ENCODE measurements at places on chromosomes 13 and 19. TPM values are rescaled to one million over a fixed set of nuclear protein-coding genes. Genes with fewer than 3 reads are reported as not detected.
A peak's percentile ranks its signal among the peaks of the same experiment; 100 is the strongest.

LGALS7B gene
- total RNA-seq = not detected

ZNF536 gene
- total RNA-seq = not detected

MISP3 gene
- not detected for total RNA-seq

POGLUT2 gene
- total RNA-seq = 4.4 TPM

APOC4 gene
- not detected for total RNA-seq

PGLYRP1 gene
- not detected for total RNA-seq

FUT2 gene
- 0.28 TPM for total RNA-seq

FFAR3 gene
- total RNA-seq = 2.9 TPM

INSR gene
- total RNA-seq = 85.5 TPM

CGB7 gene
- total RNA-seq = not detected

ATP8B3 gene
- total RNA-seq = 2.2 TPM

IGFLR1 gene
- 14.4 TPM for total RNA-seq

NEK3 gene
- total RNA-seq = 8.9 TPM

FCHO1 gene
- 4.9 TPM for total RNA-seq

C1QTNF9 gene
- 0.48 TPM for total RNA-seq

ZNF91 gene
- 78.2 TPM for total RNA-seq

ZNF837 gene
- 0.48 TPM for total RNA-seq

DNA sequence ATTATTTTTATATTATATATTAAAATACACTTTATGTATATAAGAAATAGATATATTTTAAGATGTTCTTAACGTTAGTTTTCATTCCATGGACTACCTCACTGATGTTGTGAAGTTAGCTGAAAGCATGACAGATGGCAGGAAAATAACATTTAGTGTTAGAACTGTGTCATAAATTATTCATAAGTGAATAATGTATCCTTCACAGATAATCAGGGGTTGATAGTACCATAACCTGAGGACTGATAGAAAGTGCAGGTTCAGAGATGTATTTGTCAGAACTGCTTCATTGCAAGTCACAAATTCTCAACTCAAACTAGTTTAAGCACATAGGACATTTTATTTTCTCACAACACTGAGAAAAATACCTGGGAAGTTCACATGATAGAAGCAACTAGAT, 14.6 kb upstream of the DIAPH3 start:
- DNase-seq = no peak

- DNase-seq = no peak
Observed at GRCh38 chr13:87356314-87356713, 314.9 kb upstream of the SLITRK5 start.

- DNase-seq = no peak
Observed at GRCh38 chr13:23473221-23473620, 39.7 kb upstream of the SACS start.

GRCh38 chr19:38388349-38389100, at the start of gene SPRED3:
Gene SPRED3, plus strand, starts transcription at chr19:38388697. Its CDS starts 1,606 bp downstream, at chr19:38390303.
- no peak for DNase-seq

DNA sequence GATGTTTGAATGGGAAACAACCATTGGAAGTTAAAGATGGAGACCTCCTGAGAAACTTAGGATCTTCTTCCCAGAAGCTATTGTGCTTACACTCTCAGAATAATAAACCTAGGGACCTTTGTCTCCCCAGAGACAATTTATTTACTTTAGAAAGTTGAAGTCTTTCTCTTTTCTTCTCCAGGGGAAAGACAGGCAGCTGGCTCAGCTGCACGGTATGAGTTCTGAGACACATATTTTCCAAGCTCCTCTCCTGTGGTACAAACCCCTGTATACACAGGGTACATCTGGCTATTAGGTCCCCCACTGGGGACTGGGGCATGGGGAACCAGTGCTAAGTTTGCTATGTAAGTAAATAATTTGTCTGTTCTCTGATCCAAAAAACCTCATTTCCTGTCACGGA, 67.5 kb upstream of the POSTN start:
- no peak for DNase-seq

GRCh38 chr19:40365613-40366401, 17.3 kb downstream of the PLD3 start:
- peak; percentile 67 for DNase-seq

DNA sequence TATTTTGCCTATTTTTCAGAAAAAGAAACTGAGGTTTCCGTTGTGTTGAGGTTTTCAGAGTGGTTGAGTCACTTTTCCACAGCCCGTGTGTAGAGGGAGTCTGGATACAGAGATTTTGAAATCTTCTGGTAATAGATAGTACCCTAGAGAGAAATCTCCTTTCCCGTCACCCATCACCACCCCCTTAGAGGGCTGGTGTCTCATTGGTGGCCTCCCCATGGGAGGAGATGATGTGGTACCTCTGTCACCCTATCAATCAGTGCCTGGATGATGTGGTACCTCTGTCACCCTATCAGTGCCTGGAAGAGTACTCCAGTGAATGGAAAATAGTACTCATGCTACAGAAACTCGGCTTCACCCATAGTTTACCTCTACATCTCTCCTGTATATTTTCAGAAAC, 42.2 kb upstream of the SERP2 start:
- no peak for DNase-seq

DNA sequence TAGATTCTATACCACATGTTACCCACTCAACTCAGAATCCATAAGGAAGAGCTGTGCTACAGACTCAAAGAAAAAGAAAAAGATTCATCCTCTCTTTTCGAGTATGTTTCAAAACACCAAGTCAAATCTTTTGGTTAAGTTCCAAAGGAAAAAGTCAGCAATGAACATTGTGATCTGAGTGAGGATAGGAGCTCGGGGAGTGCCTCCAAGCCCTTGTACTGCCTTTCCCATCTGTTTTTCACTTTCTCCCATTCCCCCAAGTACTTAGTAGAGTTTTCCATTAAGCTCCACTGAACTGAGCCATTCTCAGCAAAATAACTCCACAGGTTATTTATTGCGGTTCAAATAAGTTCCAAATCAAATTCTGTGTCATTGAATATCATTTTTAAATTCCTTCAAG, 47.7 kb upstream of the MAB21L1 start:
- DNase-seq = no peak

DNA sequence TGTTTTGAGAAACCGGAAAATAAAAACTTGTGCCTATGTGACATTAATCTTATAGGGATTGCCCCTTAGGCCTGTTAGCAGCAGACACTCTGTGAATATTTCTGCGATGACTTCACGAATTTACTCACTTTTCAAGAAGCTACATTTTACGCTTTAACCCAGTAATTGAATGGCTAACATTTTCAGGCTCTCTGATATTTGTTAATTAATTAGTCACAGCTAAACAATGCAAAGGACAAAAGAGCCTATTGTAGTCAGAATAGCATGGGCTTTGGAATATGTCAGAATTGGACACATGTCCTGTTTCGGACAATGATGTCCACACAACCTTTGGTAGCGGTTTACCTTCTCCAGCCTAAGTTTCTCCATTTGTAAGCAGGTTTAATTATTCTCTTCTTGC, 506.6 kb downstream of the EFNB2 start:
- no peak for DNase-seq

- no peak for DNase-seq
Observed at GRCh38 chr19:803686-804418, 6.6 kb downstream of the PTBP1 start.

DNA sequence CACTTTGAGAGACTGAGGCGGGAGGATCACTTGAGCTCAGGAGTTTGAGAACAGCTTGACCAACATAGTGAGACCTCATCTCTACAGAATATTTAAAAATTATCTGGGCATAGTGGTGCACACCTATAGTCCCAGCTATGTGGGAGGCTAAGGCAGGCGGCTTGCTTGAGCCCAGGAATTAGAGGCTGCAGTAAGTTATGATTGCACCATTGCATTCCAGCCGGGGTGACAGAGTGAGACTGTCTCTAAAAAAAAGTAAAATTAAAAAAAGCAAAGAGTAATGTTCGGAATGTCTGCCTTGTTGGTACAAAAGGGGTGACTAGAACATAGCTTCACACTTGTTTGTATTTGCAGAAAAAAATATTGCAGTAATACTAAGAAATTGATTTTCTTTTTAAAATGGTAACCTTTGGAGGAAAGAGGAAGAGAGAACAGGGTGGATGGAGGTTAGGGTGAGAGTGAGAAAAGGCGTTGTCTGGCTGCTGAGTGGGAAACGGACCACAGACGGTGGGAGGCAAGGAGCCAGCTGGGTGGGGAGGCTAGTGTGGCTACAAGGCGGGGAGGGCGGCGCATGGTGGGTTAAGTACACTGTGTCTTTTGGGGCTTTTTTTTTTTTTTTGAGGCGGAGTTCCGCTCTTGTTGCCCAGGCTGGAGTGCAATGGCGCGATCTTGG, 10.2 kb downstream of the PPP1R14A start:
- no peak for DNase-seq

- DNase-seq = no peak
Observed at GRCh38 chr13:106714271-106714982, 146.5 kb upstream of the ARGLU1 start.

DNA sequence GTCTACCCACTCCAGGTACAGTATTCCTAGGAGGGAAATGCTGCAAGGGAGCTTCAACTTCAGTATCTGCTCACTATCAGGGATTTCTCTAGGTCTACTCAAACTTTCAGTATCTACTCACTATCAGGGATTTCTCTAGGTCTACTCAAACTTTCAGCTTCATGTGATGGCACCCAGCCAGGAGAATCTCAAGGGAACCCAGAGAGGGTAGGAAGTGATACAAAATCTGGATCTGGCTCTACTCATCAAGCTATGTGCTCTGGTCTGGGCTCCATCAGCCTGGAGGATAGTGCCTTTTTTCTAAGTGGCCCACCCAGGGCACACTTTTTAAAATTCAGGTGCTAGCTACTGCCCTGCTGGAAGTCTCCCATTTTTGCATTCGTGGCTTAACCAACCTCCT, 52.3 kb upstream of the FNDC3A start:
- DNase-seq = no peak

DNA sequence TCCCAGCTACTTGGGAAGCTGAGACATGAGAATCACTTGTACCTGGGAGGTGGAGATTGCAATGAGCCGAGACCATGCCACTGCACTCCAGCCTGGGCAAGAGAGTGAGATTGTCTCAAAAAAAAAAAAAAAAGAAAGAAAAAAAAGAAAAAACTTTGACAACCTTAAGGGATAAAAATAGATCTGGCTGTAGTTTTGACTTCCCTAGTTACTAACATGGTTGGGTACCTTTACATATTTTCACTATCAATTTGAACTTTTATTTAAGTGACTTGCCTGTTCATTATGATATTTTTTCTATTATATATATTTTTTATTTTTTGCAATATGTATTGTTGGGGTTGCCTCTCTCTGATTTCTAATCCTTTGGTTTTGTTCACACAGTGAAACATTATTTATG, 8.4 kb upstream of the ZNF235 start:
- no peak for DNase-seq

DNA sequence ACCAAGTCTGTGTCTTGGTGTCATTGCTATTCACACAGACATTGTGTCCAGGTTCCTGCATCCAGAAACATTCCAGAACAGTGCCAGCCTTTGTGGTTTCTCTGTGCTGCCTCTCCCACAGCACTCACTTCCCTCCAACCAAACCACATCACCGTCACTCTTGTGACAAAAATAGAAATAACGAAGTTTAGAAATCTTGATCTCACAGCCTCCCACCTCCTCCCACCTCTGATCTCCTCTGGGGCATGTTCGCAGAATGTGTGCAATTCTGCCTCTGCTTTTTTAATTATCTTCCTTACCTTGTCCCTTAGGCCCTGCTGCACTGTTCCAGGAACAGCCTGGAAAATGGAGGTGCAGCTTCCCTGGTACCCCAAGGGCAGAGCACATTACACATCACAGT, 8.7 kb upstream of the SERPINE3 start:
- DNase-seq = no peak

GRCh38 chr19:2495130-2495641, 19.3 kb downstream of the GADD45B start:
- DNase-seq = peak; percentile 40

GRCh38 chr19:37551129-37551993, 43.2 kb downstream of the ZNF571 start:
- DNase-seq = no peak

DNA sequence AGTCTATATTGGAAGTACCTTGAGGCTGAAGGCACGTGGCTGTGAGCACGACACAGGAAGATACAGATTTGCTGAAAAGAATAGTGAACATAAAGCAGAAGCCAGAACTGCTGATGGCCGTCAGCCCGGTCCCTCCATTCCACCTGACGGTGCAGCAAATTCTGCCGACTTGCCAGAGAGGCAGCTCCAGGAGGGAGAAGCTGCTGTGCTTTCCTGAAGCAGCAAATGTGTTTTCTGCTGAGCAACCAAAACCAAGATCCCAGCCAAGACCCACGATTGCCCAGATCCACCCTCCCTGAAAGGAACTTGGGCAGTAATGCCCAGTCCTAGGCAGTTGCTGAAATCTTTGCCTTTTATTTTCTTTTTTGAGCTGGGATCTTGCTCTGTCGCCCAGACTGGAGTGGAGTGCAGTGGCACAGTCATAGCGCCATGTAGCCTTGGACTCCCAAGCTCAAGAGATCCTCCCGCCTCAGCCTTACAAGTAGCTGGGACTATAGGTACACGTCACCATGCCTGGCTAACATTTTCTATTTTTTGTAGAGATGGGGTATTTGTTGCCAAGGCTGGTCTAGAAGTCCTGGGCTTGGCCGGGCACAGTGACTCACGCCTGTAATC, 7.0 kb upstream of the RCN3 start:
- DNase-seq = no peak

- no peak for DNase-seq
Observed at GRCh38 chr13:24574847-24575246, 62.3 kb upstream of the PARP4 start.

DNA sequence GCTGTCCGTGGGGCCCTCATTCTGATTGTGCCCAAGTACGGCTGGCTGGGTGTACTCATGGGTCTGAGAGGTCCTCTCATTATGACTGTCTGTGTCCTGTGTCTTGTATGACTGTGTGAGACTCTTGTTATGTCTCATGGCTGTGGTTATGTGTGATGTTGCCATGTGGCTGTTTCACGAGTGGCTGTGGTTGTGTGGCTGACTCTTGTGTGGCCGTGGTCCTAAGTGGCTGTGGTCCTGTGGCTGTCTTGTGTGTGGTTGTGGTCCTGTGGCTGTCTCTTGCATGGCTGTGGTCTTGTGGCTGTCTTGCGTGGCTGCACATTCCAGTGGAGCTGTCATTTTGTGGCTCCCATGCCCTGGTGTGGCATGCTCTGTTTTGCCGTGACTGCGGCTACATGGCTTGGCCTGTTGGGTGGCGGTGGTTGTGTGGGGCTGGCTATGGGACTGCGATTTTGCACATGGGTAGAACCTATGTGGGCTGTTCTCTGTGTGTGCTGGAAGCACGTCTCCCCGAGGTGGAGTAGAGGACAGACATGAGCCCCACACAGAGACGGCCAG, 2.5 kb downstream of the LYL1 start:
- no peak for DNase-seq

GRCh38 chr13:40477623-40478608, 188.5 kb downstream of the FOXO1 start:
- no peak for DNase-seq

GRCh38 chr19:45660636-45661035, 7.4 kb upstream of the GIPR start:
- DNase-seq = no peak

- no peak for DNase-seq
Observed at GRCh38 chr13:54536112-54536511, 1507.5 kb downstream of the OLFM4 start.

GRCh38 chr19:51259348-51260245, 8.7 kb downstream of the SIGLECL1 start:
- DNase-seq = no peak
